ENCODE measurements at places on chromosomes 2 and 18.
A peak's percentile ranks its signal among the peaks of the same experiment; 100 is the strongest.

- DNase-seq, result no peak
Measured at GRCh38 chr2:171271971-171272436, 111.3 kb upstream of the TLK1 start.

DNA sequence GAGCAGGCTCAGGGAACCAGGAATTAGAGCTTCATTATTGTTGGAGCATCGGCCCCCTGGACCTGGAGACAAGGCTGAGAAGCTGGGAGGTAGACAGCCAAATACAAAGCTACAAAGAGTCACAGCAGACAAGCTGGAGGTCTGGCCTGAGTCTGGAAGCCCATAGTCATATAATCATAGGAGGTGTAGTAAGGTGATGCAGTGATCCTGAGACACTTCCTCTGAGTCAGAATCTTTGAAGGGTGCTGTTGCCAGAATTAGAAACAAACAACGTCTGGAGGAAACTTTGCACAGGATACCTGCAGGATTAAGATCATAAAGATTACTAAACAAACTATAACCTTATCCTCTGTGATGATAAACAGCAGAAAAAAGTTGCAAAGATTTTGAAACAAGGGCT is 213.8 kb downstream of the DSC3 start:
- DNase-seq, result no peak

DNA sequence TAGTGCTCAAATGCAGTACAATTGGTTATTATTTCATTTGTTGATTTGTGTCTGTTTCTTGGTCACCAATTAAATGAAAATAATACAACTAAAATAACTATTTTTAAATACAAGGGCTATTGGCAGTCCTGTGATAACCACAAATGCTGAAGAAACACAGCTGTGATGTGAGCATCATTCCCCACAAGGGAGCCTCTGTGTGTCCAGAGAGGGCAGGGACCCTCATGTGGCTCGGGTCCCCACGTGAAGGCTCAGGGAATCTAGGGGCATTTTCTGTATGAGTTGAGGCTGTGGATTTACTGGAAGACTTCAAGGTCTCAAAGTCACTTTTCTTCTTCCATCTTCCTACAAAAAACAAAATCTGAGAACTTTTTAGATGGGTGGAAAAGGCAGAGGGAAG is 316.1 kb upstream of the RAB12 start:
- DNase-seq, result no peak

DNA sequence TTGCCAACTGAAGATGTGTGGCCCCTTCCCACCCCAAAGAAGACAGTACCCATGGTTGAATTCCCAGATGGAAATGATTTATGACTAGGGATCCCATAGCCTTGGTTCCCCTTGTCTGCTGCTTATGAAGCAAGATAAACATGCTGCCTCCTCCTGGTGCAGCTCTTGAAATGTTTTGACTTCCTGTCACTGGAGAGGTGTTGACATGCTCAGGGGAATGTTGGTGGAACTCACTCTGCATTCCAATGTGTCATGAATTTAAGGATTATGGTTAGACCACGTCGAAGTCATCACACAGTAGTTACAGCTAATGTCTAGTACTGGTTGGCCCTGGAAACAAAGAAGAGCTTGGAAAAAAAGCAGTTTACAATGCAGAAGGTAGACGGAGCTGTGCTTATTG is 69.0 kb upstream of the FAM110C start:
- no peak for DNase-seq

DNA sequence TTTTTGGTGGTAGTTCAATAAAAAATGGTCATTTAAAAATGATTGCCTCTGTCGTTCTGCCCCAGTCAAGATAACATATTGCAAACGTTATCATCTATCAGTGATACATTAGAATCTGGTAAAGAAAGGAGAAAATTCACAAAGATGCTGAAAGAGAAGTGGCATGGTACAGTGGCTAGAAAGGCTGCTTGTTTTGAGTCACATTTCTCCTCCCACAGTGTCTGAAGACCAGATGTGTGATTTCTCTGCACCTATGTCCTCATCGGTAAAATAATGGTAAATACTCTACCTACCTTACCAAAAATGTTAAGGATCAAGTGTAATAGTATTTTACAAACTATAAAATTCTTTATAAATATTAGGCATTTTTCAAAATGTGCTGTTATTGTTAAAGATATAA is 76.1 kb upstream of the NOSTRIN start:
- DNase-seq, result no peak

GRCh38 chr18:61842146-61842545 is 50.7 kb downstream of the RNF152 start:
- DNase-seq, result no peak

- DNase-seq, result no peak
Measured at GRCh38 chr2:166070231-166070630, 57.6 kb downstream of the SCN1A start.

- no peak for DNase-seq
Measured at GRCh38 chr2:192072261-192072660, 122.5 kb downstream of the TMEFF2 start.

DNA sequence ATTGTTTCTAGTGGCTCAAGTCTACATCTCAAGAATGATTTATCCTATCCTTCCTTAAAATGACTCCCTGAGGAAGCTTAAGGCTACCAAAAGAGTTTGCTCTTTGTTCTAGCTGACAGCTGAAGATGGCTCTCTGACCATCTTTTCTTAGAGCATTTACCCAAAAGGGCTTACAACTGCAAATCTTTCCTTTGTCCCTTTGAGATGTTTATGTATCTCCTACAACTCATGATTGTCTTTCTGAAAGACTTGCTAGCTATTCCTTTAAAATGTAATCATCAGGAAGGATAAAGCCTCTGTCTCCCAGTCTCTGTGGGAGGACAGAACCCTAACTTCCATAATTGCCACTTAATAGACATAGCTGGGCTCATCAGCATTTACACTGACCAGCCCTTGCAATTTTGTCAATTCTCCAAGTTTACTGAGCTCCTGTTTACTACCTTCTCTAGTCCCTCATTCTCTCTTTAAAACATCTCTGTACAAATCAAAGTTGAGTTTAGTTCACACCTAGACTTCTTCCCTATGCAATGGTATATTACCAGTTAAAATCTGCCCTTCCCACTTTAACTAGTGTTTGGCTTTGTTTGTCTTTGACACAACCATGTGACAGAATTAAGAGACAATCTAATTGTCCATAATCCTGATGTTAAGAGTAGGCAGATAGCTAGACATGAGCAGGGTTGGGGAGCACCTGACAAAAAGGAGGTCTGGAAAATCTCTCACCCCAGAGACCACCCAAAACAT is 188.2 kb downstream of the PTH2R start:
- no peak for DNase-seq

- DNase-seq, result no peak
Measured at GRCh38 chr18:68948622-68949021, 150.7 kb downstream of the CCDC102B start.

DNA sequence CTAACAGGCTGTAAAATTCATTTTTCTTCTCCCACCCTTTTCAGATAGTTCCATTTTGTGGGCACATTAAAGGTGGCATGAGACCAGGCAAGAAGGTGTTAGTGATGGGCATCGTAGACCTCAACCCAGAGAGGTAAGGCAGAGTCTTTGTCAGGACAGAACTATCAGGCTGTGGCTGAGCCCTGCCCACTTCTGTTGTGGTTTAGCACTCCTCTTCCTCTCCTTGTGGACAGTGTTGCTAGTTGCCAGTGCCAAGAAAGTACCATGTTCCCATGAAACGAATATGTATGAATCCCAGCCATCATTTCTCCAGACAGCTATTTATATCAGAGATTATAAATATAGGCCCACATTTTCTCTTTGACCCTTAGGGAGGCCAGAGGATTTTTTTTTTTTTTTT is 1.6 kb downstream of the LGALSL start:
- DNase-seq, result no peak

GRCh38 chr18:43793910-43794309 is 516.6 kb upstream of the SYT4 start:
- DNase-seq, result no peak

DNA sequence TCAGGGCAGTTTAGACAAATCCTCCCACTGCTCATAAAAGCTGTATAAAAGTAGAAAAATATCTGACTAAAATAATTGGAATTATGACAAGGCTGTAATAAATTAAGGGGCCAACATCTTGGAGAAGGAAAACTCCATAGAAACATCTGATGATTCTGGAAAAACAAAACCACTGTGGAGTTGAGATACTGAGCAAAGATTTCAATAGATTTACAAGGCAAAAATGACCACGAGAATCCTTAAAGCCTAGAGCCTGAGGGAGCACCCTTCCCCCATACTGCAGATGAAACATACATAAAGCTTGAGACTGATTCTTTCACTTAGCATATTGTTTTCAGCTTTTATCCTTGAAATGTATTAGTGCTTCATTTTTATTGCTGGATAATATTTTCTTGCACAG is 286.4 kb upstream of the MMADHC start:
- no peak for DNase-seq

DNA sequence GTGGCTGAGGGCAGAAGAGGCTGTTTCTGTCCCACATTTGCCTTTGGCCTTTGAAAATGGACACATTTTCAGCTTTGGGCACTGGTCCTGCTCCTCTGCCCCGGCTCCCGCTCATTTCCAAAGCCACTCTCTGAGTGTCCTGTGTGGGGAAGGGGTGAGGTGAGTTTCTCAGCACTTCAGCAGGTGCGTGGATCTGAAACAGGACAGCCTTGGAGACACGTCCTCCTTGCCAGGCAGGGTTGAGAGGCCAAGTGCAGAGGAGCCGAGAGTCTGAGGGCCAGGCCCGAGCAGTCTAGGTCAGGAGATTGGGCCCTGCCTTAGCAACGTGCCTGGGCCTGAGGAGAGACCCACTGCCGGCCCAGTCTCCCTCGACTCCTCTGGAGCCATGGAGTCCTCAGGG is 21.9 kb upstream of the ALPI start:
- DNase-seq, result no peak

- peak; percentile 63 for DNase-seq
Measured at GRCh38 chr2:290090-290722, 2.3 kb upstream of the ALKAL2 start.

DNA sequence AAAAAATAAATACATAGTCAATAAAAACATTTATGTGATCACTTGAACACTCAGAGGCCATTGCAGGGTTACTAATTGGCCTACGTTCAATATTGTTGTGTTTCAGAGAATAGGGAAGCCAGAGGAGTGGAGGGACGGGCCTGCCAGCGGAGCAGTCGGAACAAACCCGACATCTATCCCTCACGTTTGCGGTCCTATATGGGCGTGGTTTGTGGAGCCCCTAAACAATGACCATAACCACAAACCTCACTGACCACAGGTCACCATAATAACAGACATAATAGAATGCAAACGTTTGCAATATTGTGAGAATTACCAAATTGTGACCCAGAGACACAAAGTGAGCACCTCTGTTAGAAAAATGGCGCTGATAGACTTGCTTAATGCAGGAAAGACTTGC is 19.5 kb upstream of the ZNF516 start:
- DNase-seq, result no peak

GRCh38 chr2:198337368-198337767 is 533.0 kb downstream of the PLCL1 start:
- DNase-seq, result no peak

- no peak for DNase-seq
Measured at GRCh38 chr2:189552991-189553404, 27.6 kb downstream of the SLC40A1 start.

GRCh38 chr2:64615844-64616536 is 37.7 kb downstream of the SERTAD2 start:
- no peak for DNase-seq

GRCh38 chr2:86056590-86057331 is 48.9 kb downstream of the POLR1A start:
- no peak for DNase-seq

DNA sequence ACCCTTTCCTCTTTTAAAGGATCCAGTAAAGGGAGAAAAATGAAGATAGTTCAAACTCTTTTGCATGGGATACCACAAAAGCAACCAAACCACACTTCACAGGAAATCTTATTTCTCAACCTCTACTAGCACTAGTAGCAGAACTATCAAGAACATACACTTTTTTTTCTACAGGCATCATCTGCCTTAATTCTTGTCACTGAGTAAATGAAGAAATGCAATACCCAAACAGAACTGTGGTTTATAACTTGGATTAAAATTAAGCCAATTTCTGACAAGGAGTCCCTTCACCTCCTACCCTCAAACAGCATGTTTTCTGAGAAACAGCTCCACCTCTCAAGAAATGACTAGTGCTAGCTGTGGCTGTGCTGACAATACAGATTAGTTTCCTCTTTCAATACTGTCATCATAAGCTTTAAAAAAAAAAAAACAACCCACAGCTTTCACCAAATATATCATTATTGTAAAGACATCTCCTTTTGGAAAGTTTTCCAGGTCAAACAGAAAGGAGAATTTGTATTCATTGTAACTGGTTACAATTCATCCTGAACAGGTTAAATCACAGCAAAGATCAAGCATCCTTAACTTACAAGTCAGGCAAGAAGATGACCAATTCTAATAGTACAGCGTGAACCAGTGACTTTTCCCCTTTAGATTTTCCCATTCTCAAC is 44.4 kb downstream of the PTPN2 start:
- DNase-seq, result peak; percentile 65

- DNase-seq, result no peak
Measured at GRCh38 chr2:206354129-206354528, 79.7 kb downstream of the ZDBF2 start.

DNA sequence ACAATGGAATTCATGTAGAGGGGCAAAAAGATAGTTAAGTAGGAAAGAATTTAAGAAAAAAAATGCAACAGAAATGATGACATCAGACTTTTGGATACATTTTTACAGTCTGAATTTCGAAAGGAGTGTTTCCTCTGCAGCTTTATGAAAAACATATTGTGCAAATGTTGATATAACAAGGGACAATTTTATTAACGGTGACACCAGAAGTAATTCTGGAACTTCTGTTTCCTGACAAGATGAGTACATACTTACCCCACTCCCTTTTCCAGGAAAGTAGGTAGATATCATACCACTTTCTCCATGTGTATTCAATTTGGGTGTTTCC is 369.6 kb downstream of the FBXO15 start:
- DNase-seq, result no peak

DNA sequence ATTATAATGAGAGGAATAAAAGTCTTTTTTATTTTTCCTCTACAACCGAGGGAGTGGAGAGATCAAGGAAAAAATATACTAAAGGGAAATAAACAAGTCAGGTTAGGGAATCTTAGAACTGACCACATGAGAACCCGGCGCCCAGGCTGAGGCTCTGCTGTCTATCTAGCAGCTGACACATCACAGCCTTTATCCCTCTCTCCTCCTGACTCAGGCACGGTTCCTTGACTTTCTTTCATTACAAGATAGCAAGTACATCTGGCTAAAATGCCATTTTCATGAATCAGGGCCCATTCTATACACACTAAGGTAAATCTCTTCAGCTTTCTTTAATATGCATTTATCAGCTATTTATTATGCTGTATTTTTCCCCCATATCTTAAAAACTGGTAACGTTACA is 296.0 kb downstream of the TMX3 start:
- no peak for DNase-seq

DNA sequence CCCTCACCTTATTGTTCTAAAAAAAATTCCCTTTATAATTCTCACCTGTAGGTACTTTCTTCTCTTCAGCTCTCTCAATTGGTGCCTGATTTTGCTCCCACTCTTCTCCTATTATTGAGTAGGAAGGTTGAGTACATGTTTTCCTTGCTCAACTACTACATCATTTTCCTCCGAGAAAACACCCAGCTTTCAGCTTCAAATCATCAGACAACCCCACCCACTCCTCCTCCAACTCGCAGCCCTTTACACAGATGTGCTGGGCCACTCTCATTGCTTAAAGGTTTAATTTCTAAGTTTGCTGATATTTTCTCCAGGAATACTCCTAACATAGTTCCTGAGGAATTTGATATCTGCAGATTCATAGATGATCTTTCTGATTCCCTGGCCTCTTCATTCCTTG is 734.4 kb upstream of the ZEB2 start:
- no peak for DNase-seq

GRCh38 chr2:40228310-40228709 is 223.6 kb downstream of the SLC8A1 start:
- no peak for DNase-seq

Measured in activated CD8-positive, alpha-beta T cell treated with anti-CD3 and anti-CD28 coated beads for 36 hours (primary cell).